ENCODE measurements at places on chromosomes 11 and 22.

DNA sequence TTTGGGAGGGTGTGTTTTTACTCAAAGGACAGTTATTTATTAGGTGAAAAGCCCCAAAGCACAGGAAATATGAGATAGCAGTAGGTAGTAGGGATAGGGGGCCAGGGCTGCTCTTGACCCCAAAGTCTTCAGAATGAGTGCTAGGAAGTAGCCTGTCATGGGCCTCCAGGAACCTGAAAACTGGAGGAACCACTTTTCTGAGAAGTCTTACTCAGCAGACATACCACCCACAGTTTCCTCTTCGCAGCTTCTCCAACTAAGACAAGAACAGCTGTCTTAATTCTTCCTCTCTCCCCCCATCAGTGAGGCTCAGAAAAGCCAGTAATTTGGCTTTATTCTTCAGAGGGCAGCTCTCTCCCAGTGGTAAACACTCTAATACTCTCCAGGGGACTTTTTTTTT, 84.0 kb upstream of the CTSC start:
- DNase-seq: peak; percentile 22

- DNase-seq: no peak
These were observed 144.8 kb downstream of the WNT7B start for GRCh38 chr22:45832180-45832579.

DNA sequence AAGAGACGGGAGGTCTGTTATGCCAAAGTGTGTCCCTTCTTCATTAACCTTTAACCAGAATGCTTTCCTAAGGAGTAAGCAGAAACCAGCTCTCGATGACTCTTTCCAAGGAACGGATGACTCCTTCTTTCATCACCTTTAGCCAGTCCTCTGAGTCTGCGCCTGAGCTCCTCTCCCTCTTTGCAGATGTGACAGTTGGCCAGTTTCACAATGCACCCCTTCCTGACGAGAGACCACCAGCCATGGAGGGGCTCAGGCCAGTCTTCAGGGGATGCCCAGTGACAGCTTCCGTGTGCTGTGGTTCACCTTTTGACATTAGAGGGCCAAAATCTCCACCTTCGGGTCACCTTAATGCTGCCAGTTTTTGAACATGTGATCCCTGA, 826.1 kb downstream of the TBC1D22A start:
- DNase-seq: no peak

GRCh38 chr22:25405841-25406509, 158.5 kb upstream of the GRK3 start:
- DNase-seq: no peak

GRCh38 chr11:33652930-33653329, 47.7 kb downstream of the C11orf91 start:
- DNase-seq: no peak

DNA sequence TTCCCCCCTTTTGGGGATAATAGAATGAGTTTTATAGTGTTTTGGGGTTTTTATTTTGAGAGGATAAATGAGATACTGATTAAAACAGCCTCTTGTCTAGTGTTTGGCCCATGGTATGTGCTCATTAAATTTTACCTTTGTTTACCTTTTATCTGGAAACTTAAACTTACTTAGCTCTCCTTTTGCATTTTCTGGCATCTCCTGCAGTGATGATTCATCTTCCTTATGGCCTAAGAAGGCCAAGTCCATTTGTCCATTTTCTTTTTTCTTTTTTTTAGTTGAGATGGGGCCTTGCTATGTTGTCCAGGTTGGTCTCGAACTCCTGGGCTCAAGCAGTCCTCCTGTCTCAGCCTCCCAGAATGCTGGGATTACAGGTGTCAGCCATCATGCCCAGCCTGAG, 156.3 kb downstream of the COMMD9 start:
- no peak for DNase-seq

- no peak for DNase-seq
These were observed 84.2 kb upstream of the IGLL5 start for GRCh38 chr22:22803285-22803853.

- DNase-seq: no peak
These were observed 450.1 kb upstream of the B3GAT1 start for GRCh38 chr11:134862105-134862502.

DNA sequence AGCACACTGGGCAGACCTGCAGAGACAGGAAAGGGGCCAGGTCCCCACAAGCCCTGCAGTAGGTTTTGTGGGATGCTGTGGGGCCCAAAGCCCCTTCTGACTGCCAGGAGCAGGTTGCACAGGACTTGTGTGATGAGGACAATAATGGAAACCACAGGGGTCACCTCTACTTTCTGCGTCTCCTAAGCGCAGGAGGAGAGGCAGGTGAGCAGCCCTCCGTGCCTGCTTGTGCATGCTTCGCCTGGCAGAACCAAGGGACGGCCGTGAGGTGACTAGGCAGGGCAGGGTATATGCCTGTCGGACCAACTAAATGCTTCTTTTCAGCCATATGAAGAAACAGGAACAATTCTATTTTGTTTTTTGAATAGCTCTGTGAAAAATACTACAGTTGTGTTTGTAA, 77.9 kb upstream of the PITPNB start:
- DNase-seq: no peak

DNA sequence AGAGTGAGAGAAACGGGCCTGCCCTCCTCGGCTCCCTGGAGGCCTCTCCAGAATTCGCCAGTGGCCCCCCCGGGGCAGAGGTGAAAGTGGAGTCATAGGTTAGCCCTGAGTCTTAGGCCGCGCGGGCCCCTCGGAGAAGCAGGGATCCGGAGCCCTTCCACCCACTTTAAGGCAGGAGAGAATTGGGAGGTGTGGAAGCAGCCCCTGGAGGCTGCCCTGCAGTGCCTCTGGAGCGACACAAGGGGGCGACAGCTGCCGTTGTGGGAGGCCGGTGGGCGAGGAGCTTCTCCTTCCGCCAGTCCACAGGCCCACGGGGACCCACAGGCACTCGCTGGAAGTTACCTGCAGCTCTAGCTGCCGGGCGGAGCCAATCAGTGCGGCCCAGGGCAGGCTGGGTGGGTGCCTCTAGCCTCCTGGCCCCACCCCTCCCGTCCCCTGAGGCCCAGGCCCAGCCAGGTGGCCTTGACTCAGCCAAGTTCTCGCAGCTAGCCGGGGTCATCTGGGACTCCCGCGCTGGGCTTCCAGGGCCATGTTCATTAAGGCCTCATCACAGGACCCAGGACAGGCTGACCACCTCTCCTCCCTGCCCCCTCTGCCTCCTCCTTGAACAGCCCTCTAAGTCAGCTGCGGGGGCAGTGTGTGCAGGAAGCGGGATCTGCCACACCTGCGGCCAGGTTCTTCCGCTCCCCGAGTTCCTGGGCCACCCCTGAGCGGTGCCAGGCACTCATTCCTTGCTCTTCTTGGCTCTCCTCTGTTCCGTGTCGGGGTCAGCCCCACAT, 5.0 kb downstream of the DGKZ start:
- peak; percentile 65 for DNase-seq

DNA sequence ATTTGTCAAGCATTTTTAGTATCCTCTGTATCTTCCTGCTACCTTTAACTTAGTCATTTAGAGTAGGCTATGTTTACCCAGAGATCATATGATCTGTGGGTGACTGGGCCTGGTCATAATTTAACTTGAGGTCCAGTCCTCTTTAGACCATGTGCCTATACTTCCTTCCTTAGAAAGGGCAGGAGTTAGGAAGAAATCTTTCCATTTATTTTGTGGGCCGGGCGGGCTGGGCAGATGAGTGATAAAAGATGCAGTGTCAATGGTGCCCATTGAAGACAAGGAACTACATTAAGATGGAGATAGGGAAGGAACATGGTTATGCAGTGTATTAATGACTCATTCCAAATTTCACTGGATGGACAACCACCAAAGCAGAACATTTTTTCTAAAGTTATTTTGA, 30.9 kb upstream of the PDE3B start:
- no peak for DNase-seq

- DNase-seq: no peak
These were observed 54.5 kb downstream of the PACS1 start for GRCh38 chr11:66124564-66124963.

- DNase-seq: no peak
These were observed 112.3 kb downstream of the INSC start for GRCh38 chr11:15227011-15227410.

GRCh38 chr11:76561245-76561644, 109.3 kb downstream of the LRRC32 start:
- no peak for DNase-seq

DNA sequence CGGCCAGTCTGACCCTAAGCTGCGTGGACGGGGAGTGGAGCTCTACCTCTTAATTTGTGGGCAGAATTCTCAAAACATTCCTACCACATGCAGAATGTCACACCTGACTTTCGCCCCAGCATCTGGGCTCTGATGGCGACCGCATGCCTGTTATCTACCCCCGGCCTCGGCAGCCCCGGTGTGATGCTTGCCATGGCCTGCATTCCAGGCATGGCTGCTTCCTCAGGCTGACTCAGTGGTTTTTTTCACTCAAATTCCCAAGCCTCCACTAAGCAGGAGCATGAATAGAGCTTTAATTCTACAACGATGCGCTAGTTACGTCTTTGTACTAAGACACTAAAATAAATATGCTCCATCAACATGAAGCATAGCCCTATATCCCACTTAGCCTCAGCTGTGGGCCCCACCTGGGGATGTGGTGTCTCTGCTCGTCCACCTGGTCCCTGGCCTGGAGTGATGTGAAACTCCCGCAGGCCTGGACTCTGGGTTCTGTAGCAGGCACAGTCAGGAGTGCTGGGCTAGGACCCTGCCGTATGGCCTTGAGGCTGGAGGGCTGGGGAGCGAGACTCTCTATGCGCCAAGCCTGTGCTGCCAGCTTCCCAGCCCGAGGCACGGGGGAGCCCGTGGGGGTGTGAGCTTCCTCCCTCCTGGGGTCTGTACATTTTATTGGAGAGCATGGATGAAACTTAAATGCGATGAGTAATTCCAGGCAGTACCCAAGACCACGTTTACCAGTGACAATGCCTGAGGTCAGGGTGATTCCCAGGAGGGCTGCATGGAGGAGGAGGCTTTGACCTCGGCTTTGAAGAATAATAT, 153.2 kb downstream of the CTTN start:
- DNase-seq: no peak

GRCh38 chr11:24963852-24964251, 467.0 kb downstream of the LUZP2 start:
- peak; percentile 93 for DNase-seq

GRCh38 chr22:38707346-38707745, 1.6 kb downstream of the GTPBP1 start:
- DNase-seq: peak; percentile 43

DNA sequence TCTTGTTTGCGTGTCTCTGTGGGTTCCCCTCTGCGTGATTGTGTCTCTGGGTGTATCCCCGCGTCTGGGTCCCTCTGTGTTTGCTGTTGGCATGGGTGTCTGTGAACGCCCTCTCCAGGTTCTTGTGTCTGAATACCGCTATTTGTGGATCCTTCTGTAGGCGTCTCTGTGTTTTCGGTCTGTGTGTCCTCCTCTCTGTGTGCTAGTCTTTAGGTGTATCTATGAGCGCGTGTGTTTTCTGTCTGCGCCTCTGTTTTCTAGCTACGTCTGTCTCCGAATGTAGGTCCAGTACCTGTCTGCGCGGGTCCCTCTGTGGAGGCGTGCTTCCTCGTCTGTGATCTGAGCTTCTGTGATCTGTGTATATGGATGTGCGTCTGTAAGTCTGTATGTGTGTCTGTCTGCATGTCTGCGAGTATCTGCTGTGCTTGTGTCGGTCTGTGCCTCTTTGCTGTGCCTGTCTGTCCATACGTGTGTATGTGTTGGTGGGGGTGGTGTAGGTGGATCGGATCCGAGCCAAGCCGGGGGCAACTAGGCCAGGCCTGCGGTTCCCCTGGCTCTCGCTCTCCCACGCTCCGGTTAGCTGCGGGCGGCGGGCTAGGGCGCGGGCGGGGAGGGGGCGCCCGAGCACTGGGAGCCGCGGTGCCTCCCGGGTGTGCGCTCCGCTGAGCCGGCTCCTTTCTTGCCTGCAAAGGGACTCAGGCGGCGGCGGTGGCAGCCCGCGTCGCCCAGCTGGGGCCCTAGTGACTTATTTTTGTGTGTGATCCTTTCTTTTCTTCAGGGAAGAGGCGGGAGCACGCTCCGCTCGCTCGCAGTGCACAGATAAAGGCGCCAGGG, 105.3 kb upstream of the E2F8 start:
- peak; percentile 22 for DNase-seq

- no peak for DNase-seq
These were observed 108.1 kb downstream of the TSPAN18 start for GRCh38 chr11:44834846-44835245.

DNA sequence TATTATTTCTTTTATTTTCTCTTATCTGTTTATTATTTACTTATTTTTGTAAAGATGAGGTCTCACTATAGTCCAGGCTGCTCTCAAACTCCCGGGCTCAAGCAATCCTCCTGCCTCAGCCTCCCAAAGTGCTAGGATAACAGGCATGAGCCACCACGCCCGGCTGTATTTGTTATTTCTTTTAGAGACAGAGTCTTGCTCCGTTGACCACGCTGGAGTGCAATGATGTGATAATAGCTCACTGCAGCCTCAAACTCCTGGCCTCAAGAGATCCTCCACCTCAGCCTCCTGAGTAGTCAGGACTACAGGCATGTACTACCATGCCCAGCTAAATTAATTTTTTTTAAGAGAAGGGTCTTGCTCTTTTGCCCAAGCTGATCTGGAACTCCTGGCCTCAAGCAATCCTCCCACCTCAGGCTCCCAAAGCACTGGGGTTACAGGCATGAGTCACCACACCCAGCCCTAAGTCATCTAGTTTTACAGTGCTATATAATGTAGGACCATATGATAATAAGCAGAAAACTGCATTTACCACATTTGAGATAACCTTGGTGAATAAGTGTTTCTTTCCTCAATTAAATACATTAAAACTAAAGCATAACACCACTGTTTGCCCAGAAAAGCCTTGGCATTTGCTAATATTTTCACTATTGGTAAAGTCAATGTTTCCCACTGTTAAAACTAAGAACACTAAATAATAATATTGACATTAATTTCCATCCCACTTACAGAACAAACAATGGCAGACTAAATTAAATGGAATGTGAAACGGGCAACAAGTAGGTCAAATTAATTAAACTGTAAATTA, 127.5 kb downstream of the SIK3 start:
- no peak for DNase-seq

DNA sequence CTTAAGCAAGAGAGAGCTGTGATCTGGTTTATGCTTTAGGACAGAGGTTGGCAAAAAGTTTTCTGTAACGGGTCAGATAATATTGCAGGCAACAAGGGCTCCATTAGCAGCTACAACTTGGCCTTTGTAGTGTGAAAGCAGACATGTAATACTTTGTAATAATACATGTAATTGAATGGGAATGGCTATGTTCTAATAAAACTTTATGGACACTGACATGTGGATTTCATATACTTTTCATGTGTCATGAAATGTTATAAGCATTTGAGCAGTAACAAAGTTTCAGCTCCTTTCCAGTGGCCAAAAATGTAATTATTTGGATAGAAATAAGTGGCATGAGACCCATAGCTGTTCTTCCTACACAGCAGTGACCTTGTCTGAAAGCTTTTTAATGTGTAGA, 3.1 kb downstream of the DYNC2H1 start:
- no peak for DNase-seq

GRCh38 chr22:29263791-29264276, 3.9 kb downstream of the RHBDD3 start:
- DNase-seq: no peak
